Amygdala (tissue), 56 donors: ENCODE measurements at places on chromosomes 7 and 10.

DNA sequence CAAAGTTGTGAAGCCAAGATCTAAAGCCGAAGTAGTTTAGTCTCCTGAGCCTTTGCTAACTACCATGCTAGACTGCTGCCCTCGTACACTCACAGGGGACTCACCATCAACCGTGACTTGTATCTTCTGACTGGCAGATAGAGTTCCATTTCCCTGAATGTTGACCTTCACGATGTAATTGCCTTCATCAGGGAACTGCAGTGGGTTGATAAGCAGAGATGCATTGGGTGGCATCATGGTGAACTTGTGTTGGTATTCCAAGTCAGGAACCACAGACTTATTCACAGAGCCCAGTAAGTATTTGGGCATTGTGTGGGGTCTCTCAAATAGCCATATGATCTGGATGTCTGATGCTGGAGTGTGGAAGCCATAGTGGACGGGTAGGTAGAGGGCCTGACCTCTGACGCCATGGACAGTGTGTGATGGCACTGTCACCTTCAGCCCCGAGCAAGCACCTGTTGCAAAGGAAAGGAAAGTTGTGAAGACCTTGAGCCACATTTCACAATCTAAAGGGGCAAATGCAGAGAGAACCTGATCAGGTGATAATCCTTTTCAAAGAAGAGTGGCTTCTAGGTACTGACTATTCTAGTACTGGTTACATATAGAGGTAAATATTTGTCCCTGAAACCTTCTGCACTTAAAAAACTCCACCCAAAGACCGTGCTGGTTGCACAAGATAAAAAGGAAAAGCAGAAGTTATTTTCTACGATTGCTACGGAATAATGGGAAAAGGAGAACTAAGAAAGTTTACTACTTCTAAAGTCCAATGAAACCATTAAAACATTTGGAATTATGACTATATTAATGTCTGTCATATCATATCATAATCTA, 7.1 kb downstream of the HEPACAM2 start:
- DNase-seq = no peak

- DNase-seq = no peak
Observed at GRCh38 chr7:112790586-112791003, 402 bp upstream of the TMEM168 start.

- no peak for DNase-seq
Observed at GRCh38 chr10:61100887-61101286, 156.9 kb upstream of the RHOBTB1 start.

DNA sequence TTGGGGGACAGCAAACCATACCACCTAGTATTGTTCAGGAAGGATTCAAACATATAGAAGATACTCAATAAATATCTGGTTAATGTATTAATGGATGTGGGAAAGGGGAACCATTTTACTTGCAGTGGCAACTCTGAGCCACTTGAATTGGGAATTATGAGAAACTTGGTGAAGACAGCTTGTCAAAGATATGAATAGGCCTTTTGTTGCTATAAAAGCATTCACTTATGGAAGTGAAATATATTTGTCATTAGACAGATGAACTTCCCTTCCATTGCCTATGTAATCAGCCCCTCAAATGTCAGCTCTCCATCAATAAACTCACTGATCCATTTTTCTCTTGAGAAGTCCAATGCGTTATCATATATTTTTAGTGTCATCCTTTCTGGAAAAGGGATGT, 56.1 kb downstream of the GPR85 start:
- no peak for DNase-seq

GRCh38 chr7:107672183-107672582, 11.6 kb downstream of the SLC26A4 start:
- DNase-seq = no peak

DNA sequence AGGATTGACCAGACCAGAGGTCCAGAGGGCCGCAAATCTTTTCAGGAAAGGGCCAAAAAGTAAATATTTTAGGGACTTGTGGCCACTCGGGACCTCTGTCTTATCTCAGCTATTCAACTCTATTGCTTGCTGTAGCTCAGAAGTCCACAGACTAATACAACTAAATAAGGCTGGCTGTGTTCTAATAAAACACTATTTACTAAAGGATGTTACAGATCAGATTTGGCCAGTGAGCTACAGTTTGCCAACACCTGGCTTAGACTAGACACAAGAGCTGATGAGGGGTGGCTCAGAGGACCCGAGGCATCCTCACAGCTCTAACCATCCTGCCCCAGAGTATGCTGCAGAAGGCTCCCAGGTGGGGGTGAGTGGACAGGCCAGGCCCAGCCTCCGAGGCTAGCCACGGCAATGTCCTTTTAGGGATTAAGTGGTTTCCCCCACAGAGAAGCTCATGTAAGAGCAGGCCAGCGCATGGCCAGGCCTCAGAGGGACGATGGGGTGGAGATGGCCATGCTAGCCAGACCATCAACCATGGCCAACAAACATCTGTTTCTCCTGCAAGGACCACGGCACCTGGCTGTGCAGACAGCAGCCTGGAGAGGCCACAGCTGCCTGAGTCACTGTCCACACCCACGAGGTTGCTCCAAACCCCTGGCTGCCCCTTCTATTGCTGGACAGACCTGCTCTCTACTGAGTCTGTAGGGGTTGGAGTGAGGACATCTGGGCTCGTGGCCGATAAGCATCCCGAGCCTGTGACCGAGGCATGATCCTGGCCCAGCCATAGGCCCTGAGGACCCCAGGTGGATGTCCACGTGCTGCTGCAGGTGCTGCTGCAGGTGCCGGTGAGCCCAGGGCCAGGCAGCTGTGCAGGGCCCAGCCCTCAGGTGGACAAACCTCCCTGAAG, 76.5 kb downstream of the AFAP1L2 start:
- no peak for DNase-seq
